ENCODE measurements at places on chromosomes 2 and 18.

GRCh38 chr2:225270861-225271260, 128.6 kb upstream of the NYAP2 start:
- DNase-seq, result peak; percentile 79

DNA sequence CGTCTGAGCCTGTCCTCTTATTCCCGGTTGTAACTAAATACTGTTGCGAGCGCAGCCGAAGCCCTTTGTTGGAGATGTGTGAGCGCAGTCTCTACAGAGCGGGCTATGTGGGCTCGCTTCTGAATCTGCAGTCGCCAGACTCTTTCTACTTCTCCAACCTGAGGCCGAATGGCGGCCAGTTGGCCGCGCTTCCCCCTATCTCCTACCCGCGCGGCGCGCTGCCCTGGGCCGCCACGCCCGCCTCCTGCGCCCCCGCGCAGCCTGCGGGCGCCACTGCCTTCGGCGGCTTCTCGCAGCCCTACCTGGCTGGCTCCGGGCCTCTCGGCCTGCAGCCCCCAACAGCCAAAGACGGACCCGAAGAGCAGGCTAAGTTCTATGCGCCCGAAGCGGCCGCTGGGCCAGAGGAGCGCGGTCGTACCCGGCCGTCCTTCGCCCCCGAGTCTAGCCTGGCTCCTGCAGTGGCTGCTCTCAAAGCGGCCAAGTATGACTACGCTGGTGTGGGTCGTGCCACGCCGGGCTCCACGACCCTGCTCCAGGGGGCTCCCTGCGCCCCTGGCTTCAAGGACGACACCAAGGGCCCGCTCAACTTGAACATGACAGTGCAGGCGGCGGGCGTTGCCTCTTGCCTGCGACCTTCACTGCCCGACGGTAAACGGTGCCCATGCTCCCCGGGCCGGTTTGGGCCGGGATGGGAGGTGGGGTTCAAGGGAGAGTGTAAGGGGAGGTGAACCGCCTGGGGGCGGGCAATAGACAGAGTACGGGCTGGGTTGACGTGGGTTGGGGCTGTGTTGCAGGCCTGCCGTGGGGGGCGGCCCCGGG, at the start of gene HOXD12:
HOXD12 (plus strand) TSS at position 68 of the 819 bp plus-strand sequence; CDS start at position 75, 7 bp downstream.
- no peak for DNase-seq

DNA sequence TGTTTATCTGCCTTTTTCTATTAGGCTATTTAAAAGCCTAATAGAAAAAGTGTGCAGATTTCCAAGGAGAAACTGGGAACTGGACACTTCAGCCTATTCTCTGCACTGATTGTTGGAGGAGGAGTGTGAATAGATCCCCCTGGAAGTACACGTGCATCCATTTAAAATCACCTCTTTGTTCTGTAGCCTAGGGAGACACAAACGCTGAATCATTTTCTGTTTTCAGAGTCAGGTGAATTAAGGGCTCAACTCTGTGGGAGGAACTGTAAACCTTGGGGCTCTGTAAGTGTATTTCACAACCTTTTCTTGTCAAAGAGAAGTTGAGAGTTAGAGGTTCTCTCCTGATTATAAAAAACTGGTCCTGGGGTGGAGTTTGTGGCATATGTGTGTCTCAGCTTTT, 159.7 kb downstream of the SPAG16 start:
- DNase-seq, result no peak

- DNase-seq, result no peak
Observed at GRCh38 chr18:44119607-44120006, 561.1 kb upstream of the SETBP1 start.

- no peak for DNase-seq
Observed at GRCh38 chr18:36658611-36659010, 170.2 kb downstream of the TPGS2 start.

- no peak for DNase-seq
Observed at GRCh38 chr18:421247-422155, 79.0 kb downstream of the COLEC12 start.

GRCh38 chr18:78113136-78113939, 863.7 kb downstream of the GALR1 start:
- no peak for DNase-seq

DNA sequence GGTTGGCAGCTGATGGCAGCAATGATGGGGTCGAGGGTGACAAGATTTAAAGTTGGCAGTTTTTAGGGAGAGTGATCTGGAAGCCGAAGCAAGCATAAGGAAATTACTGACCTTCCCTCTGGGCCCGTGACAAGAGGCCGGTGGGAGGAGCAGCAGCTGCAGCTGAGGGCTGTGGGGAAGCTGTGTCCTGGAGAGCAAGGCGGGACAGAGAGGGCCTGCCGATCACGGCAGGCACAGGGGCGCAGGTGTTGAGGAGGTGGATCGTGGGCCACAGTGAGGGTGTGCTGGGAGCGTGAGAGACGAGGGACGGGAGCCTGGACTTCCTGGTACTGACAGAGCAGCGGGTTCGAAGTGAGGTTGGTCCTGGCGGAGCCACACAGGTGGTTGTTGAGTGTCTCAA, 31.0 kb downstream of the TRAF3IP1 start:
- no peak for DNase-seq

DNA sequence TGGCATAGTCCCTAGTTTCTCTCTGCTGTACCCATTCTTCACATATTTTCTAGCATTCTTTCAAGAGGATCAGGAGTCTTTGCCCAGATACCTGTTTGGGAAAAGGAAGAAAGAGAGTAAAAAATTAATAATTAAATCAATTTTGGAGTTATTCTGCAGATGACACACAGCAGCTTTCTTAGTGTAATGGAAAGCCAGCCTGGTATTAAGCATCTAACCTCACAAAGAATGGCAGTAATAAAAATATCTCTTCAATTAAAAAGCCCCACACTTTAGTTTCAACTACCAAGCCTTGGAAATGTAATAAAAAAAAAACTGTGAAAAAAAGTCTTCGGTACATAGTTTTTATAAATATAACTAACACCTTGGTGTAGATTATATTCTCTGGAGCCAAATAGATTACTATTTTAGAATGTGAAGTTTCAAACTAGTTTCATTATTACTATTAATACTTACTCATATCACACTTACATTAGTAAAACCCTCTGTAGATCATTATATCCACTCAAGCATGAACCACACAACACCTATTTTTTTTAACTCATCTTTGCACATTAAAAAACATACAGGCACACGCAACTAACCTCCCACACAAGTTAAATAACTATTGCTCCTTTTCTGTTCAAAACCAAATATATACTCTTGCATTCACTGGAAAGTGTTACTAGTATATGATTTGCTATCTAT, 90.9 kb downstream of the GPD2 start:
- DNase-seq, result no peak

DNA sequence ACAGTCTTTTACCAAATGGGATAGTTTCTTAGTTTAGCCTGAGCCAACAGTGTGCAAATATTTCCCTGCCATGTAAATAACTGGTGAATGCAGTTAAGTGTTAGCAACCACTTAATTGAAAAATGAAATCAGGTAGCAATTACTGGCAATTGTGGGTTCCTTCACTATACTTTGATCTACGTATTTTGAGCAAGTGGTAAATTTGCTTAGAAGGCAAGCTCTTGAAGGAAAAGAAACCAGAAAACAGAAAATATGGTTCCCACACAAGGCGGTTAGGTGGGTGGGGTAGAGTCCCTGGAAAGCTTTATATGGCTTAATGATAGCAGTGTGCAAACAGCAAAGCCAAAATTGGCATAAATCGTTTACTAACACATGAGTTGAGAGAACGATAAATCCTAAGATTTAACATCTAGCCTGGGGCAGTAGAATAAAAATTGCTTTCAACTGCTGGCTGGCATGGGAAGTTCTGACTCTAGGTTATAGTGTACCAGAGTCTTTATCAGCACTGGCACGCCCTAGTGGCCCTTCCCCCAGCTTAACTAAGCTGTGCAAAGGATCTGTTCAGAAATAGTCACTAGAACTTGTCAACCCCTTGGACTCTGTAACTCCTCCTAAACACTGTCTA, 17.0 kb downstream of the SLC9A2 start:
- DNase-seq, result no peak

DNA sequence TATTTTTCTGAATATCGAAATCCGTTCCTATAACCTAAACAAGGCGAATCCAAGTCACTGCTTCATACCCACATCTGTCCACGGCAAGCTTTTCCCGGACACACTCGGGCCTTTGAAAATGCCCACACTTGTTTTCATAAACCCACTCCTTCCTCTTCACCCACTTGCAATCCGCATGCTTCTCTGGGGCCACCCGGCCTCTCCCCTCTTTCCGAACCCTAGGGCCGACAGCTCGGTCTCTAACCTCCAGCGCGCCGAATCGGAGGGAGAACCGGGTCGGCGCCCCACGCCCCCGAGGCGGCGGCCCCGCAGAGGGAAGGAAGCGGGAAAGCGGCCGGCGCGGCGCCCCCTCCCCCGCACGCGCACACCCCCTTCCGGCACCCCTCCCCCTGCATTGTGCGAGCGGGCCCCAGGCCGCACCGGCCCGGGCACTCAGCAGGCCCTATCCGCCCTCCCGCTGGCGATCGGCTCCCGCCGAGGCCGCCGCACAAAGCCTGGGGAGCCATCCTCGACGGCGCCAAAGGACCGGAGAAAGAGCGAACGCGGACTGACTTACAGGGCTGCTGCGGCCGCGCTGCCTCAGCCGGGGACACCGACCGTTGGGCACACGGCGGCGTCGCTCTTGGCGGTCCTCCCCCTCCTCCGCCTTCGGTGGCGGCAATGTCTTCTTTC, 467 bp downstream of the PUM2 start:
- no peak for DNase-seq

DNA sequence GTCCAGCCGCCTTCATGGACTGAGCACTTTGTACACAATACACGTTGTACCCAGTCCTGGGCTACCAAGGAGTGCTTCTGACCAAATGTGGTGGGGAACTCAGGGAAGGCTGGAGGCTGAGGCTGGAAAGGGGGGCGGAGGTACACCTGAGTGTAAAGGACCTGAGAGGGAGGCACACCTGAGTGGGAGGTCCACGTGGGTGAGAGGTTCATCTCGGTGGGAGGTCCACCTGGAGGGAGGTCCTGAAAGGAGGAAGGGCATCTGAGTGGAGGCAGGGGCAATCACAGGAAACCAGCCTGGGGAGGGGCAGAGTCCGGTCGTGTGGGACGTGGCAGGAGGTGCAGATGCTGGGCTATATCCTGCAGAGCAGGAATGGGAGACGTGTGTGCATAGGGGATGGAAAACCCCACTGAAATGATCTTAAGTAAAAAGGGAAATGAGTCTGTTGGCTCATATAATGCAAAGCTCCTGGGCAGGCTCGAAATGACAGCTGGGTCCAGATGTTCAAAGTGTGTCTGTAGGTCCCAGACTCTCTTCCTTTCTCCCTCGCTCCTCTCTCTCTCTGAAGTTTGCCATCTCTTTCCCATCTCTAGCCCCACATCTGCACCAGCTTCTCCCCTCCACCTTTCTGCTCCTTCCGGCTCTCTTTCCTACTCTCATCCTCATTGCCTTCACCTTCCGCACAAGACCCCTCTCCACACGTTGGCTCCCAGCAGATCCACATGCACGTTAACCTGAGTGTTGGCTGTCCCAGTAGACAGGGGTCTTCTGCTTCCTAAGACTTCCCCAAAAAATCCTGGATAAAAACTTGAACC, 137.7 kb downstream of the PXDN start:
- no peak for DNase-seq

DNA sequence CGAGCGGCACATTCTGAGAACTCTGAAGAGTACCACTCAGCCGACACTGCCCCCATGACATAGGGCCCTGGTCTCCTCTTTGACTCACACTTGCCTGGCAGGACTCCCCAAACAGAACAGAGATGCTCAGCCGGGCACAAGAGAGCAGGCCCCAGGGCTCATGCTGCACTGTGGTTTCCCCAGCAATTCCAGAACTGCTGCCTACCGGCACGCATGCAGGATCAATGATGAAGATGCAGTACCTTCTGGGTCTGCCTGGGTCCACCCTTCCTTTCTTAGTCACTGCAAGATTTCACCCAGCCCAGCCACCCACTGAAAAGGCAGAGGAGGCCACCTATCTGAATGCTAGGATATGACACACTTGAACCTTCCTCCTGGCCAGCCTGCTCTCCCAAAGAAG, 49.4 kb downstream of the BCL11A start:
- no peak for DNase-seq

Measured in amniotic epithelial cell (primary cell).